ENCODE measurements at places on chromosomes 12 and 14.
A peak's percentile ranks its signal among the peaks of the same experiment; 100 is the strongest.

DNA sequence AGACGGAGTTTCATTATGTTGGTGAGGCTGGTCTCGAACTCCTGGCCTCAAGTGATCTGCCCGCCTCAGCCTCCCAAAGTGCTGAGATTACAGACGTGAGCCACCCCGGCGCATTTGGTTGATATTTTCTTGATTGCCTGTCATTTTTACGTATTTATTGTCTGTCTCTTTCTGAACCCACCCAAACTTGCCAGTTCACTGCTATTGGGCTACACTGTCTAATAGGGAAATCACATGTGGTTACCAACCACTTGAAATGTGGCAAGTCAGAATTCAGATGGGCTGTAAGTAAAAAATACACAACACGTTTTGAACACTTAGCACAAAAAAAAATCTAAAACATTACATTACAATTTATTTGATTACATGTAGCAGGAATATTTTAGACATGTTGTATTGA is 2.1 kb downstream of the WSB2 start:
- DNase-seq, result no peak

GRCh38 chr12:29725587-29726320 is 58.0 kb downstream of the TMTC1 start:
- peak; percentile 29 for DNase-seq

DNA sequence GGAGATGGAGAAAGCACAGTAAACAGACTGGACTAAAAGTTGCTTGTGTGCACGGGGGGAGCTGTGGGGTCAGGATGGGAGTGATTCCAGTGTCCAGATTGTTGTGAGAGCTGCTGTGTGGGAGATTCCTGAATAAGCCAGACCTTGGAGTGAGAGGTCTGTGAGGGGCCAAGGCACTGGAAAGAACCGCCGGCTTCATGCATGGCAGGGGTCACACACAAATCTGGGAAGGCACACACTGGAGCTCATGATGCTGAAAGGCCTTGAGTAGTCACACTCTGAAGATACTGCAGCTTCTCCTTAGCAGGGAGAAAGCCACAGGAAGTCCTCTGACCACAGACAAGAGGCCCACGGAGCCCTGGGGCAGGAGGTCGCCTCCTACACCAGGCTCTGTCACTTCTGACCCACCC is 23.1 kb downstream of the ADCY6 start:
- no peak for DNase-seq

- DNase-seq, result no peak
These were observed 31.1 kb upstream of the MON2 start for GRCh38 chr12:62435303-62436163.

GRCh38 chr12:23781118-23781517 is 168.4 kb downstream of the SOX5 start:
- no peak for DNase-seq

DNA sequence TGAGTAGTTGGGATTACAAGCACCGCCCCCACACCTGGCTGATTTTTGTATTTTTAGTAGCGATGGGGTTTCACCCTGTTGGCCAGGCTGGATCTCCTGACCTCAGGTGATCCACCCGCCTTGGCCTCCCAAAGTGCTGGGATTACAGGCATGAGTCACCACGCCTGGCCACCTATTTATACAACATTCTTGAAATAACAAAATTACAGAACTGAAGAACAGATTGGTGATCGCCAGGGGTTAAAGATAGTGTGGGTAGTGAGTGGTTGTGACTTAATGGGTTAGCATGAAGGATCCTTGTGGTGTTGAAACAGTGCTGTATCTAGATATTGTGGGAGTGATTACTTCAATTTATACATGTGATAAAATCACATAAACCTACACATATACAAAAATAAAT is 7.4 kb downstream of the GLIPR1L1 start:
- DNase-seq, result no peak

- no peak for DNase-seq
These were observed 49.2 kb downstream of the DAD1 start for GRCh38 chr14:22539831-22540230.

DNA sequence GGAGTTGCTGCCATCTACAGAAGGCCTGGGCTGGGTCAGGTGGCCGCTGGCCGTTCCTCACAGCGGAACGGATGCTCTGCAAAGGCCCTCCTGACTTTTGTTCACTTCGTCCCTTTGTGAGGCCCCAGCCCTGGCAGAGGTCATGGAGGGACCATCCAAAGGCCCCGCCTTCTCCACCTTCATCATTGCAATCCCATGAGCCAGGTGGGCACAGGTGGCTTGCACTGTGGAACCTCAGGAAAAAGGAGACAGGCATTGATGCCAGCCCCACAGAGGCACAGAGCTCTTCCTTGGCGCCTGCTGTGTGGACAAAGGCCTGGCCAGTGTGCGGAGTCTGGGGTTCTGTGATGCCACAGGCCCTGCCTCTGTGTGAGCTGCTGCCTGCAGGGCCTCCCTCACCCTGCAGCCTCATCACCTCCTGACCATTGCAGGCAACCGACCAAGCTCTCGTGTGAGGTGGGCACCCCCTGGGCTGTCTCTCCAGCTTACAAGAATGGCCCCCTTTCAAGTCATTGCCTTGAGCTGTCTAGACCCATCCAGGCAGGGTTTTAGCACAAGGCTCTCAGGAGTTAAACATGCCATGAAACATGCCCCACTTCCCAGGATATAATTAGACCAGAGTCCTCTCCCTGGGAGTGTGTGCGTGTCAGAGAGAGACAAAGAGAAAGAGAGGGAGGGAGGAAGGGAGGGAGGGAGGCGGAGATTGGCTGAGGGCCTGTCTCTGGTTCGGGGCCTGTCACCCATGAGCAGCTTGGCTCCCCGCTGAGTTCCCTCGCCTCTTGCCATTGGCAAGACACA is 19.3 kb downstream of the NFKBIA start:
- peak; percentile 80 for DNase-seq

DNA sequence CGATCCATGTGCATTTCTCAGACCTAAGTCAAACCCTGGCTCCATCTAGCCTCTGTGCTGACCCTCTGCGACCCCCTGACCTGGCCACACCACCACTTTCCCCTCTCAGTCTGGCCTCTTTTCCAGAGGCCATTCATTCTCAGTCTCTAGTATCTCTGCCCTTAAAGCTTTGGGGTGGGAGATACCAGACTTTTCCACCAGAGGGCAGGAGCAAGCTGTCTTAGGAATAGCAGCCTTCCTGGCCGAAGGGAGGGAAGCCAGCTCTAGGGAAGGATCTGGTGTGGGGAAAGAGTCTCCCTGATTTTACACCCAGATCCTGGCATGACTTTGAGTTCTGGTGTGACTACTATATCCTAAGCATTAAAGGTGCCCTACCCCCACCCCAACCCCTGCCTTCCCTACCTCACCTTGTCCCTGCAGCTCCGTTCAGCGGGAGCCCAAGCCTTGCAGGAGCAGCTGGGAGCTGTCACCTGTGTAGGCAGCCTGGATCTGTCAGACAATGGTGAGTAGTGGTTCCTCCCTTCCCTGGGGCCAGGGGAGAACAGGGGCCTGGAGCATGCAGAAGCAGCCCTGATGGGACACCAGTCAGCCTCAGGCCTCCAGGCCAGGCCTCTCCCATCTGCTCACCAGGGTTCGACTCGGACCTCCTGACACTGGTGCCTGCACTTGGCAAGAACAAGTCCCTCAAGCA is 6.6 kb downstream of the CARMIL3 start:
- DNase-seq, result peak; percentile 85

GRCh38 chr12:30845676-30846075 is 80.9 kb upstream of the TSPAN11 start:
- no peak for DNase-seq

DNA sequence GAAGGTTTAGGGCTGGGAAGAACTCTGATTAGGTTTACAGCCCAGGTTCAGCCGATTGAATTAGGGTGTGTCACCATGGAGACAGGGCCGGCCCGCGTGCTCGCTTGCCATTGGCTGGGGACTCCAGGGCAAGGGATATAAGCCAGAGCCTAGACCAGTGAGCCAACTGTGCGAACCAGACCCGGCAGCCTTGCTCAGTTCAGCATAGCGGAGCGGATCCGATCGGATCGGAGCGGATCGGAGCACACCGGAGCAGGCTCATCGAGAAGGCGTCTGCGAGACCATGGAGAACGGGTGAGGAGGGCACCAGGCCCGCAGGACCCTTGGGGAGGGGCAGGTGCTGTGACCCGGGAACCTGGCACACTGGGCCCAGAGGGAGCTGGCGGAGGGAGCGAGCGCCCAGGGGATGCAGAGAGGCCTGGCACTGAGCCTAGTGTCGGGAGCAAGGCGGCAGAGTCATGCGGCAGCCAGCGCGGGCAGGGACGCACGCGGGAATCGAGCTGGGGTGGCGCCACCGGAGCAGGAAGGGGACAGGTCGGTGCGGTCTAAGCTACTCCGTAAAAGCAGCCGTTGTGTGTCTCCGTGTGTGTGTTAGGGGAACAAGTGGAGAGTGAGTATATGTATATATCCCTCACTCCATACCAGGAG is at the start of gene PNP:
TSS of gene PNP (plus strand) at position 165 of the 648 bp plus-strand sequence. CDS start at position 284, 119 bp downstream.
- peak; percentile 96 for DNase-seq

DNA sequence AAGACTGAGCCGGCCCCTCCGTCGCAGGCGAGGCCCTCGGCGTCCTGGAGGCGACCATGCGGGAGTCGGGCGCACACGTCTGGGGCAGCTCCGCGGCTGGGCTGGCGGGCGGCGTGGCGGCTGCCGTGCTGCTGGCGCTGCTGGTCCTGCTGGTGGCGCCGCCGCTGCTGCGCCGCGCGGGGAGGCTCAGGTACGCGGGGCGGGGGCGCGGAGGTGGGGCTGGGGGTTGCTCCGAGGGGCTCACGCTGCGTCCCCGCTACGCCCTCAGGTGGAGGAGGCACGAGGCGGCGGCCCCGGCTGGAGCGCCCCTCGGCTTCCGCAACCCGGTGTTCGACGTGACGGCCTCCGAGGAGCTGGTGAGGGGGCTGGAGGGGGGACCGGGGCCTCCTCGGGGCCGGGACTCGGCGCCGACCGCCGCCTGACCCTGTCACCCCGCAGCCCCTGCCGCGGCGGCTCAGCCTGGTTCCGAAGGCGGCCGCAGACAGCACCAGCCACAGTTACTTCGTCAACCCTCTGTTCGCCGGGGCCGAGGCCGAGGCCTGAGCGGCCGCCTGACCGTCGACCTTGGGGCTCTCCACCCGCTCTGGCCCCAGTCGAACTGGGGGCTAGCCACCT is 7.8 kb downstream of the AMN start:
- peak; percentile 84 for DNase-seq

DNA sequence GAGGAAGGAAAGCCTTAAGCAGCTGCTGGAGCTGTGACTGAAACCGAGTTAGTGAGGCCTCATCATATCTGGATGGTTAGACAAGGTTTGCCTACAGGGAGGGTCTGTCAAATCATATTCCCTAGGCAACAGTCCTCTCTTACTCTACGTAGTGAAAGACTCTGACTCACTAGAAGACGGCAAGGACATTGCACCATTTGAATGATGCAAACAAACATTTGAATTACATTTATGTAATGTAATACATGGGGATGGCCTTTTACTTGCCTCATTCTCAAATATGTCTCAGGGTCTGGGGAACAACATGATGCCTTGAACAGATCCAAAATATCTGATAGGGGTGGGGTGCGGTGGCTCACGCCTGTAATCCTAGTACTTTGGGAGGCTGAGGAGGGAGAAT is 29.8 kb upstream of the STRAP start:
- no peak for DNase-seq

GRCh38 chr12:41769810-41770209 is 374.9 kb downstream of the GXYLT1 start:
- DNase-seq, result no peak

DNA sequence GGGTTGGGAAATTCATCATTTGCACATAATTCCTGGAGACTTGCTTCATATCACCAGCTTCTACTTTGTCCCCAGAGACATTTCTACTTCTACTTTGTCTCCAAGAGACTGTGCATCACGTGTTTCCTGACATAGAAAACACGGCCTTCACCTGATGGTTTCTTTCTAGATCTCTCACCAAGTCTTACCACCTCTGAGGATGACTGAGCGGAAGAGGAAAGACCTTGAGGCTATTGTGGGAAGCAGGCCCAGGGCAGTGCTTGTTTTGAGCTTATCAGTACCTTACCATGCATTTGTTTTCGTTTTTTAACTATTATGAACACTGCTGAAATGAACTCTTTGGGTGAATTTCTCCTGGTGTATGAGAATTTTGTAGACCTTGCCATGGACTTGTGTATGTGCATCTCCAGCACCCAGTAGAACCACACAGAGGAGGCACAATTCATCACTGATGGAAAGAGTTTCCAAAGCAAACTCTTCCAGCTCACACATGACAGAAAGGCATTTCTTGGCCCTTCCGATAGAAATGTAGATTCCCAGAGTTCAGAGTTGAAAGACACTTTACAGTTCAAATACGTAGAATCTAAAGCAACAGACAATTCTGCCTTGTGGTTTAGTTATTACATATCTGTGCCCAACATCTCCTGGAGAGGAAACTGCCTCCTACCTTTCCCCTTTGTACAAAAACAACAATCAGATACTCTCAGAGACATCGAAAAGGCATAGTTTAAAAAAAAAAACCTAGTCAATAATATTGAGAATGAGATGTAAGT is 434.7 kb downstream of the FUT8 start:
- DNase-seq, result no peak

DNA sequence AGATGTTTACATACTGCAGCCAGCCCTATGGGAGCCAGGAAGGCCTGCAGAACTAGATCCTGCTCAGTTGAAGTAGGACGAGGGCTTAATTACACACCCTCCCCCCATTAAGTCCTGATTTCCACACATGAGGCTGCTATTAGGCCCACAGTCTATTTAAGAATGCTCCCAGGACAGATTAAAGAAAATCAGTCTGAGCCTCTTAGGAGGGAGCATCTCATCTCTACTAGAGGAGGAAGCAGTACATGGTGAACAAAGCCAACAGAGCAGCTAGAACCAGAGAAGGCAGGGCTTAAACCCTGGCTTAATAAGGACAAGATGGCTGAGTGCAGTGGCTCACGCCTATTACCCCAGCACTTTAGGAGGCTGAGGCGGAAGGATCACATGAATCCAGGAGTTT is 55.8 kb upstream of the ARHGAP5 start:
- peak; percentile 56 for DNase-seq

GRCh38 chr12:114674251-114675047 is 9.5 kb downstream of the TBX3 start:
- no peak for DNase-seq

DNA sequence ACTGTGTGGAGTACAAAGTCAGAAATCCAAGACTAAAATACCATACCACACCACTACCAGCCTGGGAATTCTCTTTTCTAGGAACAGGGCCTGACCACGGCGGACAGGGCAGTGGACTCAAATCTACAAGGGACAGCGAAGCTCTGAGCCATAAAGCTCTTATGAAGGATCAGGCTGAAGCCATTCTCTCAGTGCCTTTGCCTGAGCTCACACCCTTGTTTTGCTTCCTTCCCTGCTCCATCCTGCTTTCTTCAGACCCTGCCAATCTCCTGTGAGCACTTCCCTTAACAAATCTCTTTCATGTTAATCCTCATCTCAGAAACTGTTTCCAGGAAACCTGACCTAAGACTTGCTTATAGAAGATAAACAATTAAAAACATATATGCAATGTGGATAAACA is 398.5 kb downstream of the MDGA2 start:
- peak; percentile 20 for DNase-seq
